DMS 273 treated with DMSO at 0.1 percent for 48 hours (cell line): ENCODE measurements at places on chromosomes 1 and 21.

DNA sequence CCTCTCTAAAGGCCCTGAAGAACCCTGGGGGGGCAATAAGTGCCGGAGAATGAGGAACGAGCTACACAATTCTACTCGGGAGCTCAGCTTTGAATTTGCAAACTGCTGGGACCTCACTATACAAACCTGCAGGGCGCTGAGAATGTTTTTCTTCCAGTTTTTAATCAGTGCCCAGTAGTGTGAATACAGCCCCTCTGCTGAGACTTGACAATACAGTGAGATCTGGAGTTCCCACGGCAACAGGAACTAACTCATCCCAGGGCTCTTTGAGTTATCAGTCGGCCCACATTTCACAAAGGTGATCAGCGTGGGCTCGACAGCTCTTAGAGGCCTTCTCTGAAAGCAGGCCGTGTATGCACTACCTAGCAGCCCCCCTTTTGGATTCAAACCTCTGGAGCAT is 41.7 kb downstream of the TMEM53 start:
- no peak for DNase-seq

DNA sequence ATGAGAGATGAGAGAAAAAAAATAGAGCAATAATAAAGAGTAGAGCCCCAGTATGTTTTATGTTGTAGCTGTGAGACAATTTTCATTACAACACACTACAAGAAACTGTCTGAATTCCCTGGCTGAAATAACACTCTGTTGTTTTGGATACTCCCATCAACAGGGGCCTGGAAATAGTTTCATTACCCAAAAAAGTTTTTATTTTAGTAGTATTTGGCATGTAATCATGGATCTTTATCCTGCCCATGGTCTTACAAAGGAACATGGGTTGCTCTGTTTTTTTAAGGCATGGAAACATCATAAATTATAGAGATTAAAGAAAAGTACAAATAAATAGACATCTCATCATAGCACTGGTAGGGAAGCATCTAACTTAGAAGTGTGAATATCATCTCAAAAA is 56.3 kb downstream of the GNG12 start:
- no peak for DNase-seq

GRCh38 chr21:25373126-25374082 is 233.9 kb downstream of the MRPL39 start:
- no peak for DNase-seq

- DNase-seq: no peak
These were observed 24.9 kb upstream of the CTBS start for GRCh38 chr1:84598846-84599741.

DNA sequence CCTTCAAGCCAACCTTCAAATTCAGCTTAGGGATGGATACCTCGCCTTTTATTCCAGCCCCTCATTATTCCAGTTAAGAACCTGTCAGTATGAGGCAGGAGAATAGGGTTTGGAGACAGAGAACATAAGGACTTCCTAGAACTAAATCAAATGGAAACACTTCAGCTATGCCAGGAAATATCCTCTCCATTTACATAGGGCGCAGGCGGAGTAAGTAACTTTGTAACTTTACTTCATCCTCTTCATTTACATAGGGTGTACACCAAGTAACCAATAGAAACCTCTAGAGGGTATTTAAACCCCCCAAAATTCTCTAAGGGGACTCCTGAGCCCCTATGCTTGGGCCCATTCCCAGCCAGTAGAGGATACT is 75.4 kb upstream of the ATF3 start:
- DNase-seq: no peak

GRCh38 chr21:34618941-34619340 is 4.0 kb upstream of the RCAN1 start:
- no peak for DNase-seq
